Activated CD4-positive, alpha-beta T cell treated with anti-CD3 and anti-CD28 coated beads, Interleukin-2, amount 50 U/mL, for 16 hours (primary cell): ENCODE measurements at places on chromosomes 7 and 10.
A peak's percentile ranks its signal among the peaks of the same experiment; 100 is the strongest.

DNA sequence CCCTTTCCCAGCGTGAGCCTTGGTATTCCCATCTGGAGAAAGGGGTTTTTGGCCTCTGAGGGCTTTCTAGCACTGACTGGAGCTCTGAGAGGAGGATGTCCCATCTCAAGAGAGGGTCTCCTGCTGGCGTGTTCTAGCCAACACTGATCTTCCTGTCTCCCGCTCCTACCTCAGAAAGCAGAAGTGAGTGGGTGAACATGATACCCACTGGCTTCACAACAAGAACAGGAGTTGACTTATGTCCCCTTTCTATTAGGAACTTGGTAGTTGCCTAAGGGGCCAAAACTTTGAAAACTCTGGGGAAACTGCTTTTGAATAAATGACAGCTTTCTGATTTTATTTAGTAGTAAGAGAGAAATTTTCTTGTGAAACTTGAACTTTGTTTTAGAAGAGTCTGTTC, 113.1 kb upstream of the ADCY1 start:
- no peak for DNase-seq

GRCh38 chr7:45679516-45679915, 105.3 kb downstream of the ADCY1 start:
- DNase-seq: no peak

- no peak for DNase-seq
Observed at GRCh38 chr7:31688372-31688771, 1.4 kb downstream of the PPP1R17 start.

DNA sequence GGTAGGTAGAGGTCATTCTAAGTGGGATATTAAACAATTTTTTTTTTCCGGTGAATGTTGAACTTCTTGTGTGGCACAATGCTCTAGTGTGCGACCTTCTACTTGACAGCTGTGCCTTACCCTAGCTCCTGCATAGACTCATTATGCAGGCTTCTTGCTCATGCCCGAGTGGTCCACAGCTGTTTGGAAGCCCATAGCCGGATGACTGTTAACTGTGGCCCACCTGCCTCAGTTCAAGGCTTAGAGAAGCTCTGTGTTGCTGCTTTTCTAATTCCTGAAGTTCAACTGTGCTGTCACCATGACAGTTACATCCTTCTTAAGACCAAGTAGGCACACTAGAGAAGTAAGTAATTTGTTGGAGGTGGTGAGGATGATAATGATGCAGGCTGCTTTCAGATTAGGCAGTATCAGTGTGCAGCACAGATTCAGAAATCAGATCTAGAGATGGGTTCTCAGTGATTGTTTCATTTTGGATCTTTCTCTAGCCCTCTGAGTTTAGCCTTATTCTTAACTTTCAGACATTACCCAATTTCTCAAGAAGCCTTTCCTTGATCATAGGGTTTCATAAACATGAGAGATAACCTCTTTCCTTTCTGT, 278.4 kb downstream of the PHF14 start:
- DNase-seq: no peak

DNA sequence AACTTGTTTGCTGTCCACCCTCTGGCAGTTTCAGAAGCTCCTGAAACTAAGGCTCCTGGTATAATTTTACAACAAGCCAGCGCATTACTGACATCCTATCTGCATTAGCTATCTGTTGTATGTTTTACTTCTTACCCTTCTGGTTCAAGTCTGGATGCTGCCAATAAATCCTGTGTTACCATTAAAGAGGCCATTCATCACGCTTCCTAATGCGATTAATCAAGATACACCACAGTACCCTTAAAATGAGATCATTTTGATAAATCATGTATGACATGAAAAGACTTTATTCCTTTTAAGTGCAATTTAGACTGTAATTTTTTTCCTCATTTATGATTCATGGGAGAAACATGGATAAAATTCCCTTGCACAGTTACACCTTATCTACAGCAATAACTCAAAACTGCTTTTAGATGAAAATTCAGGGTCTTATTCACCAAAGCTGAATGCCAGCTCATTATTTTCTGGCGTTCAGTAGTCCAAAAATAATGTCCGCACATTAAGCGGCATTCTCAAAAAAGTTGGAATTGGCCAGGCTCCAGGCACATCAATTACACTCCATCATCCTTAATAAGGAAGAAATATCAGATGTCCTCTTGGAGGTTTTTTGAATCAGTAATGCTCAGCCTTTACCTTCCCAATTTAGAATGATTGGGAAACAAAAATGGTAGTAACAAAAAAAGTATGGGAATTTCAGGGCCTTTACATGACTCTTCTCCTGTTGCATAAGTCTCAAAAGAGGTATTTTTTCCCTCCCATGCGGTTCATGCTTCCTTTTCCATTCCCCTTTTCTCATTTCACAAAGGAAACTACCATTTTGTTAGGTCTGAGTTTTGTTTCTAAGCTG, 878.5 kb downstream of the LRMDA start:
- no peak for DNase-seq

GRCh38 chr10:34430685-34431084, 384.4 kb downstream of the PARD3 start:
- no peak for DNase-seq

- no peak for DNase-seq
Observed at GRCh38 chr10:79353000-79353406, 5.7 kb downstream of the PPIF start.

- DNase-seq: no peak
Observed at GRCh38 chr7:112262036-112262435, 55.5 kb downstream of the ZNF277 start.

DNA sequence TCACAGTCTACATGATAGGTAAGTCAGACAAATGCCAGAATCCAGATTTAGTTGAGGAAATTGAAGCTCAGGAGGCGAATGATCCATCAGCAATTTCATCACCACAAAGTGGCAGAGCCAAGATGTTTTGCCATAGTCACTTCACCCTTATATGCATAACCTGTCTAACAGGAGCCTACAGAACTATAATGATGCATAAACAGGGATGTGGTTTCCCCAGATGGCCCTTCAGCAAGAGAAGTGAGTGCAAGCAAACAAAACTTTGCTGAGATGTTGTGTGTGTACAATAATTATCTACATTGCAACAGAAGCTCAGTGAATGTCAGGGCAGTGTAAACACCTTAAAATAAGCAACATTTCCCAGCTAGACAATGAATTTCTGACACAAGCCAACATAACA, 28.6 kb downstream of the PON3 start:
- DNase-seq: no peak

GRCh38 chr7:17497136-17497535, 198.7 kb downstream of the AHR start:
- no peak for DNase-seq

DNA sequence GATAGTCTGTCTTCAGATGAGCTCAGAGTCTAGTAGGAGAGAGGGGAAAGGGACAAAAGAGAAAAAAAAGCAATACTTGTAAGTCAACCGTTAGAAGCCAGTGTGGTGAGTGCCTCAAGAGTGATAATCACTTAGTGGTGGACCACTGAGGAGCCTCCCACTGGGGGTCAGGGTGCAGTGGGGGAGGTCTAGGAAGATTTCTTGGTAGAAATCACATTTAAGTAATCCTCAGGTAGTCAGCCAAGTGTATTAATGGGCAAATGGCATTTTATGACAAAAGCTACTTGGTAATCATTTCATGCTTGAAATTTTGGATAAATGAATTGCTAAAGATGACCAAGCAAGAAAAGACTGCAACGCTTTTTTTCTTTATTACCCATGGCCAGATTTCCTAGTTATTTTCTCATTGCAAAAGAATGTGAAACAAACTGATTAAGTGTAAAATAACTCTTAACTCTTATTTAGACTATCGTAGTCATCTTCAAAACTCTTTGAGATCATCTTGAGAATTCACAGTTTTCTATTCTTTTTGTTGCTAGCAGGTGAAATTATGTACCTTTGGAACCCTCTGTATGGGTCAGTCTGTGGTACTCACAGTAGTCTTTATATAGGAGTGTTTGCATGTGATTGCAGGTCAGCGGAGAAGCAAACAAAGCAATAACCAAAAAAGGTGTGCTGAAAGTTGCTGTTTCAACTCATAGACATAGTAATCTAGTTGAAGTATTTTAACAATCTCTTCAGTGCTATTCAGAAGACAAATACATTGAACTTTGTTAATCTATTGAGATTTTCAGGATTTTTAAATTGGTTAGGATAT, 63.9 kb downstream of the PPP1R9A start:
- DNase-seq: no peak

GRCh38 chr10:117554241-117554814, 11.8 kb downstream of the EMX2 start:
- DNase-seq: no peak

- peak; percentile 88 for DNase-seq
Observed at GRCh38 chr10:88670497-88670896, 6.3 kb downstream of the LIPF start.

- no peak for DNase-seq
Observed at GRCh38 chr7:40802497-40802896, 667.7 kb downstream of the SUGCT start.

GRCh38 chr7:36448781-36449379, 59.2 kb downstream of the ANLN start:
- no peak for DNase-seq

- DNase-seq: no peak
Observed at GRCh38 chr10:54758791-54759190, 42.2 kb downstream of the PCDH15 start.

- peak; percentile 41 for DNase-seq
Observed at GRCh38 chr7:117715784-117716445, 157.3 kb downstream of the CTTNBP2 start.

DNA sequence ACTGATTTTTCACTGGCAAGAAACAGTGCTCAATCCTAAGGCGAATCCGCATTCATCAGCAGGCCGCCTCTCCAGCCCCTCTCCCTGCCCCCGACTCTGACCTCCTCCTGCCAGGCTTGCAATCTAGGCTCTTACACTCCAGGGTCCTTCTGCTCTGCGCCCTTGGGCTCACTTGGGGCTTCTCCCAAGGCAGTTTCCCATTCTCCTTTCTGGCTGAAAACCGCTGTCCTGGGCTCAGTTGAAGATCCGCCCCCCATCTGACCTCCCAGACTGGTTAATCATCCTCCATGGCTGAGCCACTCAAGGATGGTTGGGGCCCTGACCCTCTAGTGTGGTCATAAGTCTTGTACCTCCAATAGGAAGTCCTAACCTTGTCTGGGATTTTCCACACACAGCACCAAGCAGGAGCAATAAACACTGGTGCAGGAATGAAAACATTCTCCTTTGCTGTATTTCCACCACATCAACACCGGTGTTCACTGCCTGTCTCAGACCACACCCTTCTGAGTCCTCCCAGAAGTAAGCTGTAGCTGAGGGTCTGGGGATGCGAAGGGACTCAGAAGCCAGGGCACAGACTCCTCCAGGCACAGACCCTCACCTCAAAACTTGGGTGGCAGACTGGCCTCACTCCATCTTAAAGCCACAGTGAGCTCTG, 42.4 kb downstream of the TNS3 start:
- no peak for DNase-seq

DNA sequence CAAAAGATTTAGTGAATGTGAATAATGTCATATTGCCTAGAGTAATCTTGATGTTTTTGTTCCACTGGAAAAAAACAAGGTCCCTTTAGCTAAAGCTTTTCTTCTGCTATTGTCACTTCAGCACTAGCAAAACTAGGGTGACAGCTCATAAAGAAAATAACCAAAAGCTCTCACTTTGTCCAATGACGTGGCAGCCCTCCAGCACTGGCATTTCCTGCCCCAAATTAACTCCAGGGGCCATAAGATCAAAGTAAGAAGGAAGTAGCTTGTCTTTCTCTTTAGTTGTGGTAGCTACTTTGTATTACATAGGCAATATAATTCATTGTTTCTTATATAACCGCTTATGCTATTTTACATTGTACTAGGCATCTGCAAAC, 47.3 kb downstream of the LRRN3 start:
- DNase-seq: peak; percentile 90

DNA sequence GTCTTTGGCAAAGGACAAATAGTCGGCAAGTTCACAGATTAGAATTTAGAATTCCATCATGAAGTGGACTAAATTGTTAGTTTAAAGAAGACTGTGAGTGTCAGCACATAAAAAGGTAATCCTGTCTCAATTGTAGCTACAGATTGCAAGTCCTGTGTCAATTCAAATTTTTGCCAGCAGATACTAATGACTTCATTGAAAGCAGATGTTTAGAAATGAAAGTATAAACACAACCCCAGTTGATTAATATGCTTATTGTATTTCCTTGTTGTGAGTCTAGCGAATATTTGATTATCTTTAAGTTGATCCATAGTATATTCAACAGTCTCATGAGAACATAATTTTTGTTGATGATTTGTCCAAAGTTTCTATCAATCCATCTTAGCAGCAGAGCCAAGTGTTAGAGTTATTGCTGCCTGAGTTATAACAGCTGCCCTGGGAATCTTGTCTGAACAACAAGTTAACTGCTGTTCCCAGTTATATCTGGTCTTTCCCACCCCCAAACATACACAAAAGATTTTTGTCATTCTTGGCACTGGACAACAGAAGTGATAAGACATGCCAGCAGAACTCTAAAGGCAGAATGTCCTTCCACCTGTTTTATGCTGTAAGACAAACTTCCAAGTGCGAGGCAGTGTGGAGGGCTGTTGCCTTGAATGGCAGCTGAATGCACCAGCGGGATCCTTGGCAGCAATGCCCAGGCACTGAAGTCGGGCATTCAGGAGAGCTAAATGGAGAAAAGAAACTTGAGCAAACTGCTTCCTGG, 21.3 kb upstream of the HERPUD2 start:
- no peak for DNase-seq

- DNase-seq: no peak
Observed at GRCh38 chr10:65993451-65993850, 932.4 kb upstream of the LRRTM3 start.

GRCh38 chr10:110356628-110357245, 52.0 kb upstream of the SMNDC1 start:
- peak; percentile 94 for DNase-seq

- no peak for DNase-seq
Observed at GRCh38 chr7:85030893-85031292, 156.0 kb downstream of the SEMA3D start.

GRCh38 chr10:92873029-92873428, 24.7 kb downstream of the EXOC6 start:
- DNase-seq: no peak

- DNase-seq: no peak
Observed at GRCh38 chr7:150665896-150666295, 19.6 kb upstream of the GIMAP2 start.

DNA sequence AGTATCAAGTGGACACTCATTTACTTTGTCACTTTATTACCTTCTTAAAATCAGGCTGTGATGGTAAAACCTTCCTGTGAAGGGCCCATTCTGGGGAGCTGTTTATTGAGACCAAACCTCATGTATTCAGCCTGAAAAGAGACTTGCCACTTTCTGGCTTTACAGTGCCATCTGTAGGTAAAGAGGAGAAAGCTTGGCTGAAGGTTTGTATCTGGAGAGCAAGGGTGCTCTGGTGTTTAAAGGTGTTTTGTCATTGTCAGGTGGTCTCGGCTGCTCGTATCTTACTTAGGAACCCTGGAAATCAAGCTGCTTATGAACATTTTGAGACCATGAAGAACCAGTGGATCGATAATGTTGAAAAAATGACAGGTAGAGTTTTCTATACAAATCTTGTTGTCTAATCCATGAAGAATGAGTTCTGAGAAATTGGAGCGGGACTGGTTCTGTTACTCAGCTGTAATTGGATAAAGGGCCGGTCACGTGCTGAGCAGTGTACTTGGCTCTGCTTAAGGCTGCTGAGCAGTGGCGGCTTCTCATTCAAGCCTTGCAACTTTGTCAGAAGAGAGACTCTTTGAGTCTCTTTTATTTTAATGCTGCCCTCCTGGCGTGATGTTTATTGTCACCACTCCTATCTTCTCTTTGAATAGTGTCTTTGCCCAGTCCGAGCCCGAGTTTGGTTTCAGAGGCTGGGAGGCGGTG, 46.9 kb downstream of the AP3M1 start:
- peak; percentile 45 for DNase-seq
